ENCODE measurements at places on chromosomes 2 and 18. TPM values are rescaled to one million over a fixed set of nuclear protein-coding genes. Genes with fewer than 3 reads are reported as not detected.
A peak's percentile ranks its signal among the peaks of the same experiment; 100 is the strongest.

GRCh38 chr2:241834527-241835210, 24.0 kb downstream of the PDCD1 start:
- no peak for DNase-seq

GRCh38 chr2:239596253-239596652, 195.4 kb upstream of the HDAC4 start:
- DNase-seq, result peak; percentile 10

DNA sequence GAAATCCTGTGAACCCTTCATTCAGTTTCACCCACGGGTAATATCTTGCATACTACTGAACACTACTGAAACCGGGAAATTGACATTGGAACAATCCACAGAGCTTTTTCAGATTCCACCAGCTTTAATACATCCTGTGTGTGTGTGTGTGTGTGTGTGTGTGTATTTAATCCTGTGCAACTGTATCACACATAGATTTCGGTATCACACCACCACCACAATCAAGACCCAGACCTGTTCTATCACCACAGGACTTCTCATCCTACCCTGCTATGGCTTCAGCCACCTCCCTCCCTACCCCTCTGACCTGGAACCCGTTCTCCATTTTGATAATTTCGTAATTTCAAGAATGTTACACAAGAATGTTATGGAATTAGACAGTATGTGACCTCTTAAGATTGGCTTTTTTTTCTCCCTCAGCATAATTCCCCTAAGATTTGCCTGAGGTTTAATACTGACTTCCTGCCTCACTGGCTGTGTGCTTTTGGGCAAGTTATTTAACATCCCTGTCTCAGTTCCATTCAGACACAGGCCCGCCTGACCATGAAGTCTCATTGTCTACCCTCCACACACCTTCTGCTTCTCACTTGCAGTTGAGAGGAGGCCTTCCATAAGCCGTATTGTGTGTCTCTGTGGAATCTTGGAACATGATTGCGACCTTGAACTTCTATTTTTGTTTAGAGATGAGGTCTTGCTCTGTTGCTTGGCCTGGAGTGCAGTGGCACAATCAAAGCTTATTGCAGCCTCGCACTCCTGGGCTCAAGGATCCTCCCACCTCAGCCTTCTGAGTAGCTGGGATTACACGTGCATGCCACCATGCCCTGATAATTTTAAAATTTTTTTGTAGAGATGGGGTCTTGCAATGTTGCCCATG, 14.4 kb upstream of the TMEM131 start:
- no peak for DNase-seq

- no peak for DNase-seq
Measured at GRCh38 chr2:140144611-140145010, 1364.4 kb upstream of the NXPH2 start.

DNA sequence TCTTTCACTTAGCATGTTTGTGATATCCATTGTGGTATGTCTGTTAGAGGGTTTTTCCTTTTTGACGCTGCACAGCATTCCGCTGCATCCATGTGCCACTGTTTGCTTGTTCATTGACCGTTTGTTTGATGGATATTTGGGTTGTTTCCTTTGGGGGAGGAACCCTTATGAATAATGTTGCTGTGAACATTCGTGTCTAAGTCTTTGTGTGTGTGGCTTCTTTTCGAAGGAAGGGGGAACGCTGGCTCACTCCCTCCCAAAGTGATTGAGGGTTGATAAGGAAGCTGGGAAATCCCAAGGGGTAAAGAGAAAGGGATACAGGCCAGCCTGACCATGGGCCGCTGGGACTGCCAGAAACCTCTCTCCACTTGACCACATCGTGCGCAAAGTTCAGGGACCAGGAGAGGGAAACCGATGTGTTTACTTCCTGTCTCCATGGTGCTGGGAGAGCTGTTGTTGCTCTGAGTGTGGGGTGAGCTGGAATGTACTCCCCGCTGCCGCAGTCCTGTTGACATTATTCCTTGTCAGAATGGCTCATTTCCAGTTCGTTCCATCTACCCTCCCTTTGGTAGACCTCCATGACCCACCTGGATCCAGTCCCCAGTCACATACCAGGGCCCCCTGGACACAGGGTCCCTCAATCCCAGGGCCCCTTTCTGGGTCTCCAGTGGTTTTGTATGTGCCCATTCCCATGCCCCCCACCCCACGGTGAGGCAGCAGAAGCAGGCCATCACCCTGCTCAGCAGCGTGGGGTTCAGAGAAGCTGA, 39.6 kb downstream of the HS1BP3 start:
- DNase-seq, result peak; percentile 88

- DNase-seq, result no peak
Measured at GRCh38 chr2:16791496-16791895, 125.9 kb upstream of the CYRIA start.

- no peak for DNase-seq
Measured at GRCh38 chr2:44620189-44620990, 258.6 kb downstream of the CAMKMT start.

DNA sequence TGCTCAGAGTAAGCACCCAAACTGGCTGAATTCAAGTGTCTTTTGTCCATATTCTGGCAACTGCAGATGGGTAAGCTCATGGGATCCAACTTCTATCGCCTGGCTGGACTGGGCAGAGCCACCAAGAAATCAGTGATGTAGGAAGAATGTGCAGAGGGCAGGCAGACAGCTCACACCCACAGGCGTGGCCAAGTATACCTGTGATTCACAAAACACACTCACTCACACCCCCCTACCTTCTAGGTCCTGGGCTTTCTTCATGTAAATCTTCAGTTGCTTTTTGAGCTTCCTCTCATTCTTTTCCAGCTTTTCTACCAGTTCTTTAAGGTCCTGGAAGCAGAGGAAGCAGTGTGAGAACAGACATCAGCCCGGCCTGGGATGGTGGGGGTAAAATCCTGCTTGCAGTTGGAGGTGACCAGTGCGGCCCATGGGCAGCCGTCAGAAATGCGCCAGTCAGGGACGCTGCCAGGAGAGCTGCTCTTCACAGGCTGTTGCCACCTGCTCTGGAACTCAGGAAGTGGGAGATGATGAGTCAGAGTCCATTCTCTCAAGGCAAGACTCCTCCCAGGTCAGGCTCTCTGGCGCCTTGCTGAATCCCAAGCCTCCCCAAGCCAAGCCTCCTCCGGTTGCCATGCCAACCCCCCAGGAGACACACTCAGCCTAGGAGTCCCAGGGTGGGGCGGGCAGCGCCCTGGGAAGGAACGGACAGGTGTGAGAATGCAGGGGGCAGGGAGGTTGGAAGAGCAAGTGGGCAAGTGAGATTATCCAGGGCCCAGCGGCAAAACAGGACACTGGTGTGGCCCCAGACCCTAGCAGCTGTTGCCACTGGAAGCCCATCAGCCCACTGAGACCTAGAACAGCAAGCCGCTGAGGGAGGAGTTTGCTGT, 36.2 kb upstream of the ACAA2 start:
- no peak for DNase-seq

GRCh38 chr2:67997903-67998302, 64.9 kb downstream of the C1D start:
- DNase-seq, result no peak

AGXT gene
- total RNA-seq, result not detected
